Stimulated activated CD4-positive, alpha-beta T cell treated with anti-CD3 and anti-CD28 coated beads, Interleukin-12 subunit alpha, Interleukin-12 subunit beta, amount 100 ng/mL, for 48 hours (primary cell): ENCODE measurements at places on chromosomes 6 and 20.

GRCh38 chr6:51495096-51495495 is 592.3 kb downstream of the PKHD1 start:
- no peak for DNase-seq

DNA sequence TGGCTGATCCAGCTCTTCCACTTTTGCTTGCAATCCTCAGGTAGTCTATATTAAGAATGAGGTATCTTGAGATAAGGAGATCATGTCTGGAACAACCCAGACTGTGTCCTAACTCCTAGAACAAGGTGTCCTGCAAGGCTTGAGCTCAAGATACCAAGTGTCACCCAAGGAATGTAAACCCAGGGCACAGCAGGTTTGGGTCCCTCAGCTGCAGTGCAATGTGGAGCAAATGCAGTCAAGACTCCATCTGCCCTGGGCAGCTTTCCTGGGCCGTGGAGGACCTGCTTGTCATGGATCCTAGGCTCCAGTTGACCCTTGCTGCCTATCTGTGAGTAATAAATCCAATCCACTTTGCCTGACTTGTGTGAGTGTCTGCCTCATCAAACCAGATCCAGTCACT is 166.1 kb downstream of the OTOR start:
- no peak for DNase-seq

GRCh38 chr20:38601216-38602184 is at the start of gene ARHGAP40:
Gene ARHGAP40 (plus strand): TSS chr20:38601809.
- DNase-seq = no peak

DNA sequence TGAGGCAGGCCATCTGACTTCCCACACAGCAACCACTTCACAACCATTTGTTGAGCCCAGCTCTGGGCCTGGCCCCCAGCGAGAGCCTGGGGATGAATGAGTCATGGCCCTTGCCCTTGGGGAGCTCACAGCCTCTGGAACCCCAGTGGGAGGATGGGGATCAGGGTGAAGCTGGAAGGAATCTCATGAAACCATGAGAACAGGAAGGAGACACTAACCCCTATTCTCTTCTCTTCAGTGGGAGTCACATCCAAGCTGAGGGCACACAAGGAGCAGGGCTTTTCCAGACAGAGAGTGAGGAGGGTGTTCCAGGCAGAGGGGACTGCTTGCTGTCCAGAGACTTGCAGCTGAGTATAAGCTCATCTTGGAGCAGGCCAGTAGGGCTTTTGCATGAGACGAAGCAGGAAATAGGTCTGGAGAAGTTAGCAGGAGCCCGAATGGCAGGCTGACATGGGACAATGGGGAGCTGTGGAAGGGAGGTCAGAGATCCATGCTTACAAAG is 7.5 kb downstream of the FOXS1 start:
- no peak for DNase-seq

DNA sequence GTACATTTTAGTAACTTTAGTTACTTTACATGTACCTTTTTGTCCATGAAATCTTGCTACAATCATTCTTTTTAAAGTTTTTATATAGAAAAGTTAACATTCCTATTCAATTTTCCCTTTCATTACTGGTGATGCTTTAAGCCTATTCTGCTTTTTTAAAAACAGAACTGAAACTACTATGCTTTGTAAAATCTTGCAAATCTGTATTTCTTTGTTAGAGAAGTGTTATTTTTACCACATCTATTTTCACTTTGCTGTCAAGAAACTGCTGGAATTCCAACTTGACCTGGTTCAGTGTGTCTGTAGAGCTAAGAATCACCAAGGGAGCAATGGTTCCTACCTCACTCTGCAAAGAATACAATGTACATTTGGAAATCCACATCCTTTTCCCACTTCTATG is 21.8 kb upstream of the SAMD5 start:
- DNase-seq = no peak

DNA sequence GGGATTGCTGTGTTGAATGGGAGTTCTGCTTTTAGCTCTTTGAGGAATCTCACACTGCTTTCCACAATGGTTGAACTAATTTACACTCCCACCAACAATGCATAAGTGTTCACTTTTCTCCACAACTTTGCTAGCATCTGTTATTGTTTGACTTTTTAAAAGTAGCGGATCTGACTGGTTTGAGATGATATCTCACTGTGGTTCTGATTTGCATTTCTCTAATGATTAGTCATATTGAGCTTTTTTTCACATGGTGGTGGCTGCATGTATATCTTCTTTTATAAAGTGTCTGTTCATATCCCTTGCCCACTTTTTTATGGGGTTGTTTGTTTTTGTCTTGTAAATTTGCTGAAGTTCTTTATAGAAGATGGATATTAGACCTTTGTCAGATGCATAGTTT is 588.3 kb upstream of the ADGRB3 start:
- DNase-seq = no peak

DNA sequence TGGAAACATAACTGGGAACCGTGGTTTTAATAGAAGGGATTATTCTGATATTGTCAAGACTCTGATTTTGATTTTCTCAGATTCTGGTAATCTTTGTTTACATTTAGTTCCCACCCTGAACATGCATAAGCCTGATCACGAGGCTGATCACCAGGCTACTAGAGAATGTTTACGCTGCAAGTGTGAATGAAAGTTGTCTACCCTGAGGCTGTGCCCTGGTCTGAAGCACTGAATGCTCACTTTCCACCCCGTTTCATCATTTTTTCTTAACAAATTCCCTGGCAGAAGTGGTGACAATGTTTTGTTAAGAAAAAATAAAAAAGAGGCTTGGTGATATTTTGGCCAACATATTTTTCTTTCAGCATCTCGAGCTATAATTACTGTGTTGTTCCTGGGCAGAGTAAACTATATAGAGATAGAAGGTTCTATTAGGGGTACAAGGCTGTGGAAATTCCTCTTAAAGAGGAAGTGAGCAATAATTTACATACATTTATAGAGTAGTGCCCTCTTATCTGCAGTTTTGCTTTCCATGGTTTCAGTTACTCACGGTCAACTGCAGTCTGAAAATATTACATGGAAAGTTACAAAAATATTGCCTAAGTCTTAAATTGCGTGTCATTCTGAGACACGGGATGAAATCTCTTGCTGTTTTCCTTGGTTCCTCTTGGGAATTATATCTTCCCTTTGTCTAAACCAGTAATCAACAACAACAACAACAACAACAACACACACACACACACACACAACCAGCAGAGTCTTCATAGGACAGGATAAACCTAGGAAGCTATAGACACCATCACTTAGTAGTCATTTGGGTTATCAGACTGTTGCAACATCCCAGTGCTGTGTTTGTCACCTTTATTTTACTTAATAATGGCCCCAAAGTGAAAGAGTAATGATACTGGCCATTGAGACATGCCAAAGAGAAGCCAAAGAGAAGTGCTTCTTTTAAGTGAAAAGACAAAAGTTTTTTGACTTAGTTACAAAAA is 566.6 kb upstream of the CITED2 start:
- DNase-seq = no peak

GRCh38 chr6:163683105-163683622 is 268.6 kb downstream of the QKI start:
- DNase-seq = no peak

GRCh38 chr6:100472674-100473073 is 8.0 kb upstream of the SIM1 start:
- peak; percentile 20 for DNase-seq

GRCh38 chr20:21706261-21707195 is 1.1 kb downstream of the PAX1 start:
- no peak for DNase-seq

GRCh38 chr20:46683011-46683667 is 6.1 kb downstream of the TP53RK start:
- DNase-seq = no peak

DNA sequence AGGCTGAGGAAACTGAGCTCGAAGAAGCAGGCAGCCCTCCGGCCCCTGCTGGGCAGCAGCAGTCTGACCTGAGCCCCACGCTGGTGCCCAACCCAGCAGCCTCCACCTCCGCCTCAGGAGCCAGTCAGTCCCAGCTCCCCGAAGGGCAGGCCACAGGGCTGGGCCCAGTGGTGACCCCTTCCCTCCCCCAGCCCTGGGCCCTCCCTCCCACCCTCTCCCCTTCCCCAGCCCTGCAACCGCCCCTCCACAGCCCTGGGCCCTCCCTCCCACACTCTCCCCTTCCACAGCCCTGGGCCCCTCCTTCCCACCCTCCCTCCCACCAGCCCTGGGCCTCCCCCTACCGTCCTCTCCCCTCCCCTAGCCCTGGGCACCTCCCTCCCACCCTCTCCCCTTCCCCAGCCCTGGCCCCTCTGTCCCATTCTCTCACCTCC is 115.0 kb downstream of the TAF4 start:
- DNase-seq = no peak

- DNase-seq = no peak
Observed at GRCh38 chr6:82348130-82348529, 15.5 kb upstream of the TPBG start.

GRCh38 chr6:132135409-132135808 is 184.2 kb upstream of the CCN2 start:
- no peak for DNase-seq

DNA sequence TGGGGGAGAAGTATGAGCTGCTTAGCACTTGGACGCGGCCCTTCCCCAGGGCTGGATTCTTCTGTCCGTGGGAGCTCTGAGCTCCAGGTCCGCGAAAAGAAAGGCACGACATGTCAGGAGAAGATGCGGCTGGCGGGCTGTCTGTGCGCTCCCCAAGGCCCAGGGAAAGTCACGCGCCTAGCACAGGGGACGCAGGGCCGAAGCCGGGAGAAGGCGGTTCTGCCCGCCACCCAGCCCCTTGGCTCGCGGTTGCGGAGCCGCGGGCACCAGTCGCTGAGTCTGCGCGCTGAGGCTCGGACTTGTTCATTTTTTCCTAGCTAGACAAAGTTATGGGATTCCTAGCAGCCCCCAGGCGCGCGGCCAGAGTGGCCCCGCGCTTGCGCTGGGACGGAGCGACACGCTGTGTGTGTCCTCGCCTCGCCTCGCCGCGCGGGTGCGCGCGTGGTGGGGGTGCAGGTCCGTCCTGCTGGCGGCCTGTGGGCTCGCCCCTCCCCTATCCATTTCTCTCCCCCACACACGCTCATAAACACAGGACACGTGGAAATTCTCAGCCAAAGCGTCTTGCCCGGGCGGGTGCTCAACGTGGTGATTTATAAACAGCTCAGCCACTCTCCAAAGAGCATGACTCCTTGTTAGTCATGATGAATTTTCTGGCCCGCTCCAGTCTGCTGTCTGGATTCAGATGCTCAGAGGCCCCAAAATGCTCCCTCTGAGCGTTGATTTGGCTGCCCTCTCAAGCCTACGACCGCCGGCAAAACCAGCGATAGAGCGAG is 1.9 kb upstream of the POU3F2 start:
- DNase-seq = no peak

DNA sequence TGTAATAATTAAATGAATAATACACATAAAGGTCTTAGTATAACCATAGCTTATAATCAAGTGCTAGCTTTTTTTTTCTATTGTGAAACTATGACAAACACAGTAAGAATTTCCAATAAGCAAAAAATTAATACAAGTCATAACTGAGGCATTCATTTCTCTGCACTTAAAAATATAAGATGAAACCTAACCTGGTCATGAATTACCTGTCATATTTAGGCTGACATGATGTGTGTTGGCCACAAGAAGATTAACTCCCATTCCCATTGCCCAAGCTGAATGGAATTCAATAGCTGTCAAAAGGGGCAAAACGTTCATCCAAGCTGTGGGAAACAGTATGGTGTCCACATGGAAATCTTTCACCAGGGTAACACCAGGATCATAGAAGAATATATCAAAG is 5.4 kb downstream of the VNN2 start:
- DNase-seq = no peak

- DNase-seq = no peak
Observed at GRCh38 chr6:151409260-151409659, 17.9 kb upstream of the ZBTB2 start.

DNA sequence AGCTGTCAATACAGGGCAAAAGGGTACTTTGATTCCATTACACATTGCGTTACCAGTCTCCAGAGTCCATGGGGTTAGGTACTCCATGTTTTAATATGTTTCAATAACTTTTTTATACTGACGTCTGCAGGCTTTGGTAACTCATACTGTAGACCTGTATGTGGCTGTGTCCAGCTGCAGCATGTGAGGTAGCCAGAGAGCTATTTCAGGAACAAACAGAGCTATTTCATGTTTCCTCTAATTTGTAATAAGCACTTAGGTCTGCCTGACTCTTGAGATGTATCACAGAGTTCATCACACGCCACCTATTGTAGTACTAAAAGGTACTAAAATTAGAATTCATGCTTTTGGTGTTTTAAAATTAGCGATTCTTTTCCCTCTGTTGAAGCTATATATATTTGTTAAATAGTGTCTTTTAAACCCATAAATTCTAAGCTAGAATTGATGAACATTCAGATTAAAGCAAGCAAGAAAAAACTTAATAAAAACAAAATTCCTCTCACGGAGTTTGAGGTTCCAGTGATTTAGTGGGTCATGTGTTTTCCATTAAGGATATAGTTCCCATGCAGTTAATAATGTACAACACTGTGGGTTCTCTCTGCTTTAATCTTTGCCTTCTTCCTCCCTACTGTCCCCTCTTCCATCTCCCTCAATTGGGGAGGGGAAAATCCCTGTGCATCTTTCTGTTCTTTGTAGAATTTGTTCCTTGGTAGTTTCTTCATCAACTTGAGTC is 37.0 kb downstream of the FOXO3 start:
- DNase-seq = no peak
